ENCODE measurements at places on chromosomes 12 and 14.

DNA sequence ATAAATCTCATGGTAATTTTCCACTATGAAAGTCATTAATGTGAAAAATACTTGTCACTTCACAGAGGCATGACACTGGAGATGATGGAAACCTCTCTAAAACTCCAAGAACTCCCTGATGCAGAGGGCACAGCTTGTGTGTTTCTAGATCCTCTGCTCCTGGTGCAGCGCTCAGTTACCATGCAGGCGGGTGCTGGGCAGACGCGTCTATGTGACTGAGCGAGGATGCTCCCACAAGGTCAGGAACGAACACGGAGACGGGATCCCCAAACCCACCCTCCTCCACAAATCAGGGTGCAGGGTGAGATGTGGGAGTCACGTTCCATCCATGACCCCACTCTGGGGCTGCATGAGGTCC lies 81.5 kb downstream of the CCDC88C start:
- H3K36me3 ChIP-seq = peaks cover 67% of the 10 kb centered on the region
- H3K4me3 ChIP-seq = no peak overlapping the region
- DNase-seq = no peak

DNA sequence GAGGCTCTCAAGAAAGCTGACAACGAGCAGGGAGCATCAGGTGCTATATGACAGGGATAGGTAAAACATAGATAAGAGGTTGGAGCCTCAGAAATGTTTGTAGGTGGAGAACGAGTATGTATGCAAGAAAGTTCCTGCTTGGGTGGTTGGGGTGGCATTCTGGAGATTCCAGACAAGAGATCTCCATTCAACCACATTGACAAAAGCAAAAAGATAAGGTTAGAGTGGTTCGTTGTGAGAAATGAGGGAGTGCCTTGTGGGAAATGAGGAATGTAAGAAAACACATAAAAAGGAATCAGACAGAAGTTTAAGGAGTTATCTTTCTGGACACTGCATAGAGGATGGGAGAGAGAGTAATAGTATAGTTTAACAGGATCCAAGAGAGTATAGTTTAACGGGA lies 290.3 kb downstream of the DPF3 start:
- peaks cover 7% of the 10 kb centered on the region for H3K4me1 ChIP-seq
- no peak for DNase-seq
- no peak overlapping the region for H3K4me3 ChIP-seq
- H3K27me3 ChIP-seq = peaks cover 34% of the 10 kb centered on the region

- H3K27ac ChIP-seq = no peak overlapping the region
- H3K36me3 ChIP-seq = no peaks in the 10 kb centered on the region
- no peak for DNase-seq
- H3K4me3 ChIP-seq = no peak overlapping the region
- no peaks in the 10 kb centered on the region for H3K27me3 ChIP-seq
These were observed 216.1 kb downstream of the SLC15A4 start for GRCh38 chr12:128607641-128608040.

- DNase-seq = no peak
- H3K4me3 ChIP-seq = no peak overlapping the region
- H3K27ac ChIP-seq = no peak overlapping the region
- no peaks in the 10 kb centered on the region for H3K4me1 ChIP-seq
These were observed 55.8 kb downstream of the PAWR start for GRCh38 chr12:79634957-79635471.

- peaks cover 19% of the 10 kb centered on the region for H3K4me1 ChIP-seq
- DNase-seq = no peak
These were observed 7.6 kb upstream of the SERPINA1 start for GRCh38 chr14:94395888-94396574.

GRCh38 chr14:22547948-22548750 lies 40.9 kb downstream of the DAD1 start:
- H3K36me3 ChIP-seq = peaks cover 99% of the 10 kb centered on the region
- DNase-seq = peak; percentile 46
- H3K27ac ChIP-seq = peak overlapping the region; percentile 98
- H3K4me3 ChIP-seq = peak overlapping the region; percentile 76
- peaks cover 97% of the 10 kb centered on the region for H3K4me1 ChIP-seq

- no peak overlapping the region for H3K4me3 ChIP-seq
- H3K27ac ChIP-seq = no peak overlapping the region
- no peaks in the 10 kb centered on the region for H3K4me1 ChIP-seq
These were observed 96.8 kb upstream of the DIO3 start for GRCh38 chr14:101464310-101464983.

DNA sequence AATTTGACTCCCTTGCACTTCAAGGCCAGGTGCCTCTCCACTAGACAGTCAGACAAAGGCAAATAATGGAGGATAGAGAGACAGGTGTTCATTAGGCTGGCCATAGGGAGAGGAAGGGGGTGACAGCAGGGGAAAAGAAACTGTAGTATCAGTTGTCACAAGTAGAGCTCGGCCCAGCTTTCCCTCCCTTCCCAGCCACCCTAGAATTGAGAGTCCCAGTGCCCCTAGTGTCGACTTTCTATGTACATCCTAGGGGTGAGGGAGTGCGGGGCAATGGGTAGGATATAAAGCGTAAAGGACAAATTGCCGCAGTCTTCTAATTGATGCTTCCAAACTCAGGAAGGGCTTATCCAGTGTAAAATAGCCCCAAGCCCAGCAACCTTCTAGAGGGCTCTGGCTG lies 39.0 kb downstream of the BAZ2A start:
- no peak for DNase-seq
- no peaks in the 10 kb centered on the region for H3K27me3 ChIP-seq
- H3K36me3 ChIP-seq = no peaks in the 10 kb centered on the region
- no peak overlapping the region for H3K27ac ChIP-seq
- H3K4me1 ChIP-seq = peaks cover 5% of the 10 kb centered on the region

DNA sequence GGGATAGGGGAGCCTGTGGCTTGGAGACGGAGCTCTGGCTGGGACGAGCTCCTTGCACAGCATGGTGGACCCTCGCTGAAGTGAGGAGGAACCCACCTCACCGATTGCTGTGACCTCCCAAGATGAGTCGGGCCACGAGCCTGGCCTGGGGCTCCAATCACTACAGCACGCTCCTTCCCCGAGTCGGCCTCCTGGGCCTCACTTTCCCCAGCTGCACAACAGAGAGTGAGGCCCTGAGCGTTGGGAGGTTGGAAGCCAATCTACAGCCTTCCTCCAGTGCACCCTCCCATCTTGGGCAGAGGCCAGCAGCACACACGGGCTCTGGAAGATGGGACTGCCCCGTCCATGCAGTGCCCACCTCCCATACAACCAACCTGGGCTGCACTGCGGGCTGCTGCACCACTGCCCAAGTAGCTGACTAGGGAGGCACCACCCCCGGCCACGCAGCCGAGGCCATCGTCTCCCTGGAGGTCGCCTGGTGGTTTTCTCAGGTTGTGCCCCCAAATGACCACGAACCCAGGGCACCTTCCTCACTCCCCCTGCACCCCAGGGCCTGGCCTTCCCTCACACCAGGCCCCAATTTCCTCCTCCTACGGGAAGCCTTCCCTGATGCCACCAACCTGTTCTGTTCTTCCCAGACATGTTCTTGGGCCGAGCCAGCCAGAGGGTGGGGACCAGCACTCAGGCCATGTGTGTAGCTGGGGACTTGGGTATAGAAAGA lies 152.3 kb upstream of the C14orf180 start:
- H3K27ac ChIP-seq = no peak overlapping the region
- no peaks in the 10 kb centered on the region for H3K4me1 ChIP-seq
- H3K4me3 ChIP-seq = no peak overlapping the region
- peak; percentile 14 for DNase-seq

DNA sequence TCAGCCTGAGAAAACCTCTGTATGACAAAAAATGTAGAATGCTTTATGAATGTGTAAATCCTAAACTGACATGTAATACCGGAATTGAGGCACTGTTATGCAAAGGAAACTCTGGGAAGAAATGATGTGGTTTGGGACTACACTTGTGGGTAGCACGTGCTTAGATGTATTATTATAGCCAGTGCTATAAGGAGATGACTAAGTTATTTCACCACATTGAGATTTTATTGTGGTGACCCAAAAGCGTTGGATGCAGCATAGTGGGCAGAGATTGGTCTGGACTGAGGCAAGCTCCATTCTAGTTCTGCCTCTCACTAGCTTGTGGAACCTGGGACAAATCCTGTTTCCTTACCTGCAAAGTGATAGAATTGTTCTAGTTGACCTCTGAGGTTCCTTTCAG lies 172.2 kb downstream of the SNAPC1 start:
- no peak overlapping the region for H3K4me3 ChIP-seq
- DNase-seq = no peak
- H3K36me3 ChIP-seq = no peaks in the 10 kb centered on the region
- H3K27ac ChIP-seq = no peak overlapping the region

DNA sequence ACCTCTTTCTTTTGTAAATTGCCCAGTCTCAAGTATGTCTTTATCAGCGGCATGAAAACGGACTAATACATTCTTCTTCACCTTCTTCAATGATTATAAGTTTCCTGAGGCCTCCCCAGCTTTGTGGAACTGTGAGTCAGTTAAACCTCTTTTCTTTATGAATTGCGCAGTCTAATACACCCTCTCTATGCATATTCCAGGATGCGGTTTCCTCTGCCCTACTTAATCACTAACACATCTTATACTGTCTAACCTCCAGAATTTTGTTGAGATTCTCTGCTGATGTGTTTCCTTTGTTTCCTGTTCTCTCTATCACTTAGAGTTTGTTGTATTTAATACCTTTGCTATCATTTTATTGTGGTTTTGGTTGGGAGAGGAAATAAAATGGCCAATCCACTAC lies 145.4 kb downstream of the AEBP2 start:
- peaks cover 21% of the 10 kb centered on the region for H3K36me3 ChIP-seq
- no peak overlapping the region for H3K4me3 ChIP-seq
- H3K27ac ChIP-seq = no peak overlapping the region
- no peak for DNase-seq
- H3K4me1 ChIP-seq = no peaks in the 10 kb centered on the region

DNA sequence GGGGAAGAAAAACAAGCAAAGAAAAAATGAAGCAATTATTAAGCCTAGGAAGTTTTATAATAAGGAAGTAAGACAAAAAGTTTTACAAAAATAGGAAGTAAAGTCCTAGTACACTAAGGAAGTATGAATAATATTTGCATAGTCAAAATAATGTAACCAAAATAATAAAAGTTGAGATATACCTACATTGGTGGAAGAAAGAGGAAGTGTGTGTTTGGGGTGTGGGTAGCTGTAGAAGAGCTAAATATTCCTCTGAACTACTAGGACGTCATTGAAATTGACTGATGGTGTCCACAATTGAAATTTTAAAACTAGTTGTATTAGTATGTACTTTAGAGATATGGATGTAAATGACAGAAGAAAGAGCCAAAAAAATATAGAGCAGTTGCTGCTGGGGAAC lies 228.4 kb upstream of the OTX2 start:
- peaks cover 2% of the 10 kb centered on the region for H3K27me3 ChIP-seq
- no peak for DNase-seq
- no peaks in the 10 kb centered on the region for H3K4me1 ChIP-seq
- H3K27ac ChIP-seq = no peak overlapping the region
- no peak overlapping the region for H3K4me3 ChIP-seq

- no peak overlapping the region for H3K4me3 ChIP-seq
- DNase-seq = no peak
- H3K27ac ChIP-seq = peak overlapping the region; percentile 9
These were observed 11.0 kb downstream of the IL31 start for GRCh38 chr12:122162976-122163375.

DNA sequence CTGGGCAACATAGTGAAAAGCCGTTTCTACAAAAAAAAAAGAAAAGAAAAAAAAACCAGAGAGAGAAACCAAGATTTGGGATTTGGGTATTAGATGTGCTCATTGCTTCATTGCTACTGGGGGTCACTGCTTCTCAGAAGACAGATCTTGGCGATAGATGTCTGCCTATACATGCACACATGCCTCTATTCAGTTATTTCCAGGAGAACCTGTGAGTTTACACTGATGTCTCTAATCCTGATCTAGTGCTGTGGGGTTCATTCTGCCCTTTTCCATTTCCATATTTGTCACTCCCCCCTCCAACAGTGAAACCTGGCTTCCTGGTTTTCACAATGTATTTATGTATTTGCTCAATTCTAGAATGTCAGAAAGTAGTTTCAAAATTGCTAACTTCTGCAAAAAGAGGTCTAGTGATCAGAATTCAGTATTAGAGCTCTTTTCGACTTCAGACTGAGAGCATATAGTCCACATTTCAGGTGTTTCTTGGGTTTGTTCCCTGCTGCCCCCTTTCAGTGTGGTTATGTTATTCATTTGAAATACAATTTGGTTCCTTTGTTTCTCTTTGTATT lies 111.0 kb downstream of the SLC25A47 start:
- H3K27ac ChIP-seq = no peak overlapping the region
- DNase-seq = no peak
- no peaks in the 10 kb centered on the region for H3K27me3 ChIP-seq
- no peaks in the 10 kb centered on the region for H3K4me1 ChIP-seq
- H3K4me3 ChIP-seq = no peak overlapping the region

DNA sequence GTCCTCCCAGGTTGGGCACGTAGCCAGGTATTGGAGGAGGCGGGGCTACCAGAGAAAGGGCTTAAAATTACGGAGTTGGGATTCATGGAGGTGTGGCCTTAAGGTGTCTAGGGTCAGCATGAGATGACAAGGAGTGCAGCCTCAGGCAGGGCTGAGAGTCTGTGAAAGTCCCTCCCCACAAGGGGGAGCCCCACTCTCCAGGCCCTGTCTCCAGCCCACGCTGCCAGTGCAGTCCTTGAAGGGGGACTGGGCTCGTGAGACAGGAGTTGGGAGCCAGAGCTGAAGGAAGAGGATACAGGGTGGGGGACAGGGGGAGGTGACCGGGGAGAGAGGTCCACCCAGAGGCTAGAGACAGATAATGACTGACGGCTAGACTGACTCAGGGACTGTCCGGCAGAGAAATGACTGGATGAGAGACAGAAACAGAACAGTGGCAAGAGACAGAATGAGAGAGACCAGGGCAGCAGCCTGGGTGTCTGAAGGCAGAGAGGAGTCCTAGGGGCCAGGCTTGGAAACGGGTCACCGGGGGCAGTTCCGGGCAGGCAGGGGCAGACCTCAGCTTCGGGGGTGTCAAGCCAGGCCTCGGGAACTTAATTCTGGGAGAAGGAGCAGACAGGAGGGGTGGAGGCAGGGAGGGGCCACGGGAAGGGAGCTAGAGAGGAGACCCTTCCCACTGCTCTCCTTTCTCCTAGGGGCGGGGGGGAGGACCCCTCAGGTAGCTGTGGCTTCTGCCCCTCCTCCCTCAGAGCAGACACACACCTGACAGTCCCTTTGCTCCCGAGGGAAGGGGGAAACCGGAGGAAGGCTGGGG lies 970 bp downstream of the CDH24 start:
- H3K27ac ChIP-seq = peak overlapping the region; percentile 8
- peaks cover 18% of the 10 kb centered on the region for H3K4me1 ChIP-seq
- peaks cover 9% of the 10 kb centered on the region for H3K27me3 ChIP-seq
- H3K4me3 ChIP-seq = peak overlapping the region; percentile 70
- DNase-seq = peak; percentile 81

DNA sequence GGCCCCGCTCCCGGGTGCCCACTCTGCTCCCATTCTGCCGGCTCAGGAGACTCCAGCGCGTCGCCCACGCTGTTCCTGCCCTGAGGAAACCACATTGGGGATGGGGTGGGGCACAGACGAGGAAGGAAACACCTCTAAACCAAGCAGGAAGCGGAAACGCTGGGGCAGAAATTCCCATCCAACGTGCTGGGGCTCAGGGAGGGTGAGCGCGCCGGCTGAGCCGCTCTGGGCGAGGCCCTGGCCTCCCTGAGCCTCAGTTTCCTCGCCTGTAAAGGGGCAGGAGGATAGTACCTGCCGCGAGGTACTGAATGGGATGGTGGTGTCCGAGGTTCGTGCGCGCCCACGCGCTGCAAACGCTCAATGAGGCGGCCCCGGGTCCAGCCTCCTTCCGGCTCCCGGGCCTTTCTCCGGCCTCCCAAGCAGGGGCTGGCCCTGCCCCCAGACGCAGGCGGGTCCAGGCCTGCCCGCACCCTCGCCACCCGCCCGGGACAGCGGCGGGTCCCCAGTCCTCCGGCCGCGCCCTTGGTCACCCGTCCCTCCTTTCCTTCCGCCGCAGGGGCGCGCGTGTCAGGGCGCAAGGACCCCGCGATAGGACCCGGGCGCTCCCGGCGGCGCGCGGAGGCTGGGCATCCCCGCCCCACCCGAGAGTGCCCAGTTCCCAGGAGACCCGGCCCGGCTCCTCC lies 673 bp downstream of the BEGAIN start:
- H3K36me3 ChIP-seq = no peaks in the 10 kb centered on the region
- peak overlapping the region; percentile 59 for H3K4me3 ChIP-seq
- peaks cover 22% of the 10 kb centered on the region for H3K27me3 ChIP-seq

All from activated CD8-positive, alpha-beta T cell treated with anti-CD3 and anti-CD28 coated beads, Interleukin-2, amount 10 ng/mL, durations not matched to agents 7 days and 5 days (primary cell).